Astrocyte (in vitro differentiated cells and primary cell): ENCODE measurements at places on chromosomes 7 and 10.

- DNase-seq = peak; percentile 70
These were observed 1.0 kb upstream of the ENO4 start for GRCh38 chr10:116848032-116848943.

DNA sequence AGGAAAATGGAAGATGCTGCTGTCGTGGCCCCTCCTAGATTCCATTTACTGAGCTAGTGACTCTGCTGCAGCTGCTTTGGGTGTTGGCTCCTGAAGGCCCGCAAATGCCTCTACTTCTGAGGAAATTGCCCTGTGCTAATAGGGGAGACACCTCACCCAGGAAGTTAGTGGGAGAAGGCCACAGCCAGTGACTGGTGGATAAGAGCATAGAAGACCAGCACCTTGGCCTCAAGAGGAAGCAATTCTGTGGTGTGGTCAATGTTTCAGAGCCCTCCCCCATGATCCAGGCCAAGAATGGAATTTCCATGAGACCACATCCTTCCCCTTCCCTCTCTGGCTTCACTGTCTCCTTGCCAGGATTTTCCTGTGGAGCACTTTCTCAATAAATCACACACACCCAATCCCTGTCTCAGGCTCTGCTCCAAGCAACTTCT lies 25.0 kb upstream of the FZD1 start:
- DNase-seq = peak; percentile 96

- DNase-seq = peak; percentile 47
These were observed 39.1 kb downstream of the CDK1 start for GRCh38 chr10:60817398-60817805.

DNA sequence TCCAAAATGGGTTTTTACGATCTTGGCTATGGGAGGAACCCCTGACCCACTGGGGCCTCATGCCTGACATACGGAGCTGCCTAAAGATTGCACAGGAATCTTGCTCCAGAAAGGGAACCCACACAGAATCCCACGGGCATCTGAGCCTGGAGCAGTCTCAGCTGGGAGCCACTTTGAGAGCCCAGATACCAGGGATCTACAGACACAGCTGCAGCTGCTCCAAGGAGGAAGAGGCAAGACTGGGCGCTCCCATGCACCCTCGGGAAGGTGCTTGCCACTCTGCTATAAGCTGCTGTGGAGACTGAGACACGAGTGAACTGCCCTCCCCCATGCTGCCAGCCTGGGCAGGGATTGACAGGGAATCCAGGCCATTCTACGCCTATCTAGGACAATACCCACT lies 202.5 kb downstream of the REEP3 start:
- no peak for DNase-seq

DNA sequence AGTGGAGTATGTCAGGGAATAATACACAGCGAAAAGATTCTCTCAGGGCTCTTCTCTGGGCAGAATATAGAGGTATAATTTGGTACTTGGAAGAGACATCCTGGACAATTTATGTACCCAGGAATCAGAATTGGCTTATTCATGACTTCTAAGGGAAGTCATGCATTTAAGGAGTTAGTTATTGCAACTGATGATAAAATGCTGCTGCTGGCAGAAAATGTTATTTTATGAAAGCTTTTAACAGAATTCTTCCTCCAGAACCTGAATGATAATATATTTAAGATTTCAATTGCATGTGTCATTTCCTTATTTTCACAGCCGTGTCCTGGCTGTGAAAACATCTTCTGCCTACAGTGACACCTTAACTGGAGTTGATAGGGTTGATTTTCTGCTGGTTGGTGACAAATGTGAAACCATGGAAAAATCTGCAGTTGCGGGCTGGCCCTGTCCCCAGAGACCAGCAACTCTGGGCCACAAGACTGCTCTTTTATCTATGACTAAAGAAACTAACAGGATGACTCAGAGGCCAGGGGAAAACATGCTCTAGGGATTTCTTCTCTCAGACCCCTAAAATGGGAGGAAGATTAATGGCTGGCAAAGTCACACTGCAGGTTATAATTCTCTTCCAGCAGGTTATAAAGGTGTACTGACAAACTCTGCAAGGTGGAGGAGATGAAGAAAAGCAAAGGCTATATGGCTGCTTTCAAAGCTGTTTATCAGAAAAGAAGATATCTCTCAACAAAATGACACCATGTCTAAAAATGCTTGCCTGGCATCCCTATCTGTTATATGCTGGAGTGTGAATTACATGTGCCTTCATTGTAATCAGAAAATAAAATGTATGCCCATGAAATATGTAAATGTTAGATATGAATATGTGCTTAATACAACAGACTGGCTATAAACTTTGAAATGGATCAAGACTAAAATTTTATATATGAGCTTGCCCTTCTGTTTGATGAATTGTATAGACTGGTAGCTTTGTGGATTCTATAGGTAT lies 12.1 kb upstream of the TRUB1 start:
- peak; percentile 83 for DNase-seq

- DNase-seq = peak; percentile 59
These were observed 4.0 kb downstream of the CDCA7L start for GRCh38 chr7:21941611-21942141.

GRCh38 chr7:24010495-24010894 lies 273.5 kb upstream of the NPY start:
- DNase-seq = no peak

- peak; percentile 66 for DNase-seq
These were observed 9.6 kb upstream of the MRPS24 start for GRCh38 chr7:43878867-43879266.

GRCh38 chr7:77899516-77899915 lies 100.9 kb downstream of the PHTF2 start:
- DNase-seq = no peak

DNA sequence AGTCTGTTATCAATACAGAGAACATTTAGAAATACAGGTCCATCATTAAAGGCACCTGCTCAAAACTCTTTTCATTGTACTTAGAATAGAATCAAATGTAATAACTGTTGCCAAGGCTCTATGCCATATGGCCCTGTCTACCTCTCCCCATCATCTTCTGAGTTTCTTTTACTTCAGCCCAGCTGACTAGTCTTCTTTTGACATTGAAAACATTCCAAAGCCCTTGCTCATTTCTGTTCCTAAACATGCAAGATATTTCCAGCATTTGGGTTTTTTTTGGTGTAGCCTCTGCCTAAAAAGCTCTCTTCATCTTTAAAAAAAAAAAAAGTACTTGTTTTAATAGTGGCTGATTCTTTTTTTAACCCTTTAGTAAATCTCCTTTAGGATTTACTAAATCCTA lies 165.5 kb upstream of the SMIM30 start:
- peak; percentile 23 for DNase-seq

GRCh38 chr7:37536706-37537105 lies 88.0 kb upstream of the ELMO1 start:
- DNase-seq = no peak

GRCh38 chr7:110909117-110909516 lies 181.8 kb upstream of the LRRN3 start:
- DNase-seq = no peak
